ENCODE measurements at places on chromosomes 4 and X.

DNA sequence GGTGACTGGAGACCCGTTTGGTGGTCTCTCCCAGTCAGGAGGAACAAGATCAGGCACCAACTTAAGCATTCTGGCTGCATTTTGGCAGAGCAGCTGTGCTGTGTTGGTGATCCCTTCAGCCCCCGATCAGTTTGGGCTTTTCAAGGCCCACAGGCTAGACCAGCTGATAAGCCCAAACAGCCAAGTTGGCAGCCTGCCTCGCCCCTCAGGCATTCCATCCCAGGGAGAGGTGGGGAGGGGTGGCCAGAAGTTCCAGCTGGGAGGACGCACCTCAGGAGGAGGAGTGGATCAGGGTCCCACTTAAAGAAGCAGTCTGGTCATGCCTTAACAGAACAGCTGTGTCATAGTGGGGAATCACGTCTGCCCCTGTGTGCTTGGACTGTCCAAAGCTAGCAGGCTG, 105.8 kb downstream of the CHIC1 start:
- no peak for DNase-seq

GRCh38 chr4:91057871-91058270, 930.7 kb downstream of the CCSER1 start:
- no peak for DNase-seq

DNA sequence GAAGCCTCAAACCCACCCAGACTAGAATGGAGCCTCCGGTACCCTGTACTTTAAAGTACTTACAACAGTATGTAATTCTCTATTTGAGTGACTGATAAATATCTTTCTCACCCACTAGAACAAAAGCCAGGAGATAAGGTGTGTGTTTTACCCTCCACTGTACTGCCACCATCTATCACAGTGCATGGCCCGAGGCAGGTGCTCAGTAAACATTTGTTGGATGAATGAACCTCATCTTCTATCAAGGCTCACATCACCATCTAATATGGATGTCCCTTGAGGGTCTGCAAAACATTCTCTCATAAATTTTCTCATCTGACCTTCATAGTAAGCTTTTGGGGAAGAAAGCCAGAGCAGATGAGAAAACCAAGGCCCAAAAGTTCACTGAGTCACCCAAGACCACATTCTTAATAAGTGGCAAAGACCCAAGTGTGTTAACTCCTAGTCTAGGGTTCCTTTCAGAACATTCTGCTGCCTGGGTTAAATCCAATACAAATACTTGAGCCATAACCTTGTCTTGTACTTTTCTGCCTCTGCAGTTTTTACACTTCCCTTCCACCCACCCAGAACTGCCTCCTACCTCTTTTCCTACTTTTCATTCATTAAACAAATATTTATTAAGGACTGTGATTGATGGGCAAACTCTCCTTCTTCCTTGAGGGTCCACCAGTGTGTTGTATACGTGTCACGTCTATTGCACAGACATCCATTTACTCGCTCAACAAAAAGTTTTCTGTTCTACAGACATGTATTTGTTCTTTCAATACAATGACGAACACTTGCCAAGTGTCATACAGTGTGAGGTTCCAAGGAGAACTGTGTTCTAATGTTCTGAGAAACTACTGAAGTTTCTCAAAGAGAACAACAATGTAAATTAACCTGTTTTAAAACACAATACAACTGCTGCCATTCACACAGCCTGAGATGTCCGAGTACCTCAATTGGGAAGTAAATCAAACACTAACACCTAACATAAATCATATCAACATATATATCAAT, 35.7 kb downstream of the APBB2 start:
- no peak for DNase-seq

GRCh38 chr4:83677656-83678055, 141.7 kb downstream of the GPAT3 start:
- no peak for DNase-seq

GRCh38 chr4:100876546-100876945, 358.7 kb upstream of the EMCN start:
- no peak for DNase-seq

DNA sequence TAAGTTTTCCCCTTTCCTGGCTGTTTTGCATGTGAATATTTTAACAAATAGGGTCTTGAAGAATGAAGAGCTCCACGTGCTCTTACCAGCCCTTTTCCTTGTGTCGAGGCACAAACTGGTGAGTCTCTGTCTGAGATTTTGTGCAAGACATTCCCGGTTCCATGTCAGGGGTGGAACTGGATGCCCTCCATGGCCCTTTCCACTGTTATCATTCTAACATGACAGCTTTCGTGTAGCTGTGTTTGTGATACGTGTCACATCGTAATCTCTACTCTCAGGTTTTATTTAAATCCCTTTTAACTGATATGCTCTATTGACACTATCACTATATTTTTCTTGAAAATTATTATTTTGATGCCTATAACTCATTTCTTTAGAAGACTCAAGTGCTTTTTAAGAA, 130.4 kb downstream of the SORBS2 start:
- no peak for DNase-seq

DNA sequence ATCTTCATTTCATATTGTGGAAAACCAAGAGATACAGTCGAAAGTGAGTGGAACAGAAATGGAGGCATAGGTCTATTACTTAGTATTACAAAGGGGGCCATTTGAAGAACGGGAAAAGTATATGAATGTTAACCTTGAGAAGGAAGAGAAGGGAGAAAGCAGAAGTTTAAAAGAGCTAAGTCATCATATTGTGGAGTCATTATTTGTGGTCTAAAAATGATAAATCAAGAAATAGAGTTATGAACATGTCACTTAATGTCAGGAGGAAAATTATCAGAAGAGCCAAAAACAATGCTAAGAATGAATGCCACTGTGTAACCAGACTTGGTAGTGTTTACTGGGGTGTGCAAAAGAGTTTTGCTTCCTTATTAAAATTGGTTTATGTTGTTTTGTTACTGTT, 589.5 kb upstream of the LCORL start:
- DNase-seq, result no peak

- no peak for DNase-seq
Observed at GRCh38 chr4:37928426-37929416, 31.5 kb upstream of the PTTG2 start.

- no peak for DNase-seq
Observed at GRCh38 chrX:68177542-68177941, 255.8 kb downstream of the OPHN1 start.

- DNase-seq, result no peak
Observed at GRCh38 chr4:74950200-74950599, 17.3 kb downstream of the PARM1 start.

DNA sequence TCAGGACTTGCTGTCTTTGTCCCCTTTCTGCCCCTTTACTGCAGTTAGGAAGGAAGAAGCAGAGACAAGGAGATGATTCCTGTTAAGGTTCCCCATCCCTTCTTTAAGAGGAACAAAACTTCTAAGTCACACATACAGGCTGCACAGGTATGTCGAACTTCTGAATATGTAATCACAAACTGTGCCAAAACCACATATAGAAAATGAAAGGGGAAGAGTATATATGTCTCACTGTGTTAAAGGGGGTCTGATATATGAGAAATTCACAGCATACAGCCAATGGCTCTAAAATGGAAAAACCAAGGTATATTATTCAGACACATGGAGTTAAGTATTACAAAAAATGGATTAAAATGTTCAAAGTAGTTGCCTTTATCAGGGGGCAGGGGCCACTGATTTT, 11.7 kb downstream of the CFAP97 start:
- no peak for DNase-seq

- no peak for DNase-seq
Observed at GRCh38 chrX:123685232-123685631, 47.6 kb downstream of the THOC2 start.

DNA sequence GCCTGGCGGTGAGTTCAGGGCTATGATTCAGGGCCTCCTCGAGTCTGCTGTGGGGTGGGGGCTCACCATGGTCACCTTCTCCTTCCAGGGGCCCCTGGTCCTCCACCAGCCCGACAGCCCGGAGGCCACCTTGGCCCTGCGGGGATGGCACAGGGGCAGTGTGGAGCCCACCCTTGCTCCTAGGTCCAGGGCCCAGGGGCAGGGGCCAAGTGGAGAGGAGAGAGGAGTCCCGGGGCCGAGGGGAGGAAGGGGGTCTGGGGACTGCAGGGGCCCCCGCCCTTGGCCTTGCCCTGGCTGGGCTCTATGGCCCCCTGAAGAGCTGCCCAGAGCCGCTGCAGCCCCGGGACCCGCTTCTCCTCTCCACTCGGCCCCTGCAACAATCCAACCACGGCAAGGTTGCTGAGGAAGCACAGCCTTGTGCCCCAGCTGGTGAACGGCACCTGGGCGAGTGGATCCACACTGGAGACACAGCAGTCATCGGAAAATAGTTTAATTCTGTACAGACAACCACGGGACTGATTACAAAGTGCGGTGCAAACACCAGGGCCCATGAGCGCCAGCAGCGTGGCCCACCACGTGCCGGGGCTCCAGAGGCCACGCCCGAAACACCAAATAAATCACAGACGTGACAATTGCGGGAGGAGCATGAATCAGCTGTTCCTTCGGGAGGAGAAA, 23.0 kb upstream of the CPLX1 start:
- DNase-seq, result no peak

DNA sequence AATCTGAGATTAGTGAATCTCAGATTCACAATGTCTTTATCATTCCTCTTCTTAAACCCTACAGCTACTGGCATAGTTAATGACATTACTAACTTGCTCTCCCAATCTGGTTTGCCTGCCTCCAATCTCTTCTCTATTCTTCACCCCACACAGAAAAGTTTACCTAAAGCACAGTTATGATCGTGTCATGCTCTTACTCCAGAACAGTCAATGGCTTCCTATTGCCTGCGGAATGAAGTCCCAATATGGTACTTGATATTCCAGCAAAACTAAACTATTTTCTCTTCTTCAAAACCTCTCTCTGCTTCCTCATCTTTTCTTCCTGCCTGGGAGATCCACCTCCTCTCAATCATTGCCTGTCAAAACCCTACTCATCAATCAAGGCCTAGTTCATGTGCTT, 3.4 kb upstream of the PRPS1 start:
- DNase-seq, result no peak

- no peak for DNase-seq
Observed at GRCh38 chrX:317424-318067, 1.1 kb downstream of the GTPBP6 start.

DNA sequence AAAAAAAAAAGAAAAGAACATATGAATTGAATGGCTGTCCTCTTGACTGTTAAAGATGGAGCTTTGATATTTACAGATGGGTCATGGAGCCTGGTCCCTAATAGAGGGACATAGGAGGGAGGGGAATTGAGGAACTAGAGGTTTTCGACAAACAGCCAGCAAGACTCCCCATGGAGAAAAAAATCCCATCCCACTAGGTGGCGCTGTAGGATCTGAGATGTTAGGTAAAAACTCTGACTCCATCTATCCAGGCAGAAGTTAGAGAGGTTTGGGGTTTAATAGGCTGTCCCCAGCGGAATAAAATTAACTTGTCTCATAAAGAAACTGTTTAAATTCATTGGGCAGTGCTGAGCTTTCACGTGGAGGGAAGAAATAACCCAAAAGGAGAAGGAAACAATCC, 45.9 kb downstream of the HMGB2 start:
- peak; percentile 41 for DNase-seq

GRCh38 chr4:107442538-107443111, 277.4 kb downstream of the PAPSS1 start:
- DNase-seq, result no peak

- DNase-seq, result no peak
Observed at GRCh38 chr4:11252149-11252548, 176.5 kb downstream of the HS3ST1 start.

GRCh38 chrX:28576117-28576516, 11.1 kb upstream of the IL1RAPL1 start:
- DNase-seq, result no peak

DNA sequence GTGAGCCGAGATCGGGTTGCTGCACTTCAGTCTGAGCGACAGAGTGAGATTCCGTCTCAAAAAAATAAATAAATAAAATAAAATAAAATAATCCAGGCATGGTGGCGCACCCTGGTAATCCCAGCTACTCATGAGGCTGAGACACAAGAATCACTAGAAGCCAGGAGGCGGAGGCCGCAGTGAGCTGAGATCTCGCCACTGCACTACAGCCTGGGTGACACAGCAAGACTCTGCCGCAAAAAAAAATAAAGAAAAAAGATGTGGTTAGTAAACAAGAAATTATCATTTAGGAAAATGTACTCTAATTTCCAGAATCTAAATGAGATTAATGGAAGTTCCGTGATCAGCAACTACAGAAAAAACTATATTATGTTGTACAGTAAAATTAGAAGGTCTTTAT, 14.5 kb upstream of the LRBA start:
- DNase-seq, result no peak

DNA sequence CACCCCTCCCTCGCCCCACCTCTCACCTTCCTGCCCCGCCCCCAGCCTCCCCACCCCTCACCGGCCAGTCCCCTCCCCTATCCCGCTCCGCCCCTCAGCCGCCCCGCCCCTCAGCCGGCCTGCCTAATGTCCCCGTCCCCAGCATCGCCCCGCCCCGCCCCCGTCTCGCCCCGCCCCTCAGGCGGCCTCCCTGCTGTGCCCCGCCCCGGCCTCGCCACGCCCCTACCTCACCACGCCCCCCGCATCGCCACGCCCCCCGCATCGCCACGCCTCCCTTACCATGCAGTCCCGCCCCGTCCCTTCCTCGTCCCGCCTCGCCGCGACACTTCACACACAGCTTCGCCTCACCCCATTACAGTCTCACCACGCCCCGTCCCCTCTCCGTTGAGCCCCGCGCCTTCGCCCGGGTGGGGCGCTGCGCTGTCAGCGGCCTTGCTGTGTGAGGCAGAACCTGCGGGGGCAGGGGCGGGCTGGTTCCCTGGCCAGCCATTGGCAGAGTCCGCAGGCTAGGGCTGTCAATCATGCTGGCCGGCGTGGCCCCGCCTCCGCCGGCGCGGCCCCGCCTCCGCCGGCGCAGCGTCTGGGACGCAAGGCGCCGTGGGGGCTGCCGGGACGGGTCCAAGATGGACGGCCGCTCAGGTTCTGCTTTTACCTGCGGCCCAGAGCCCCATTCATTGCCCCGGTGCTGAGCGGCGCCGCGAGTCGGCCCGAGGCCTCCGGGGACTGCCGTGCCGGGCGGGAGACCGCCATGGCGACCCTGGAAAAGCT, at the start of the genes HTT and HTT-AS:
HTT (plus strand) TSS at position 604 of the 768 bp plus-strand sequence; CDS start at position 749, 145 bp downstream.
HTT-AS (minus strand) TSS at position 461 of the 768 bp plus-strand sequence.
- DNase-seq, result peak; percentile 96
